IPS DF 6.9 (cell line): ENCODE measurements at places on chromosomes 5 and 9.

GRCh38 chr5:69038539-69038938 is 55.3 kb upstream of the SLC30A5 start:
- no peak for DNase-seq

- DNase-seq, result no peak
Measured at GRCh38 chr9:127545196-127546124, 66.6 kb upstream of the STXBP1 start.

DNA sequence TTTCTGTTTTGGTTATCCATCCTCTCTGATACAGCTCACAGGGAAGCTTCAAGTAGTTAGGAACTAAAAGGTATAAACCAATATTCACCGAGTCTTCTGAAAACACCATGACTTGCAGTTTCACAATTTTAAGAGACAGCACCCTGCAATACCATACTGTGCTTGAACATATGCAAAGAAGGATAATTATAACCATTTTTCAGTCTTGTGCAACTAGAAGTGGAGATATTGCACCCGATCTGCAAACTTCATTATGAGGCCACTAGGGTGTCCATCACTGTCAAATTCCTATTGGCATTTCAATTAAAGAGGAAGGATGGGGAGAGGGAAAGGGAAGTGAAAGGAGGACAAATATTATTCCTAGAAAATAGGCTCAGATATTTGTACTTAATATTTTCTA is 32.4 kb upstream of the CEP120 start:
- DNase-seq, result no peak

GRCh38 chr9:26551451-26551850 is 341.2 kb downstream of the CAAP1 start:
- DNase-seq, result no peak

DNA sequence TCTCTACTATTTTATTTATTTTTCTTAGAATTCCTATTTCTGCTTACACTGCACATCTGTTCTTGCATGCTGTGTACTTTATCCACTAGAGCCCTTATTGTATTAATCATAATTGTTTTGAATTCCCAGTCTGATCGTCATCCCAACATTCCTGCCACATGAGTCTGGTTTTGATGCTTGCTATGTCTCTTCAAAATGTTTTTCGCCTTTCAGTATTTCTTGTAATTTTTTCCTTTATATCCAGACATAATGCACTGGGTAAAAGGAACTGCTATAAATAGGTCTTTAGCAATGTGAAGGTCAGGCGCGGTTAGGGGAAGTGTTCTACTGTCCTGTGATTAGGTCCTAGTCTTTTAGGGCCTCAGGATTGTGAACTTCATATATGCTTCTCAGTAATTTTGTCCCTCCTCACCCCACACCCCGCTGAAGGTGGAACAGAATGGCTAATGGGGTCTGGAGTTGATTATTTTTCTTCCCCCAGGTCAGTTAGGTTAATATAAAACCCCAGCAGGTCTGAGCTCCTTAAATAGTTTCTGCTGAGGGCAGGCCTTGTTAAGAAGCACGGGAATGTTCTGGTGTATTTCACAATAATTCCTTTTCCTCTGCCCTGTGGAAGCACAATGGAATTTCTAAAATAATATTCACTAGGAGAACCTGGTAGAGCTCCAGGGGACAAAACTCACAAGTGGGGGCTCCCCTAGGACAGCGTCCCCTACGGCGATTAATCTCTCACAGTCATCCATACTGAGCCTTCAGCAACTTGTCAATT is 146.6 kb upstream of the TUT7 start:
- no peak for DNase-seq

DNA sequence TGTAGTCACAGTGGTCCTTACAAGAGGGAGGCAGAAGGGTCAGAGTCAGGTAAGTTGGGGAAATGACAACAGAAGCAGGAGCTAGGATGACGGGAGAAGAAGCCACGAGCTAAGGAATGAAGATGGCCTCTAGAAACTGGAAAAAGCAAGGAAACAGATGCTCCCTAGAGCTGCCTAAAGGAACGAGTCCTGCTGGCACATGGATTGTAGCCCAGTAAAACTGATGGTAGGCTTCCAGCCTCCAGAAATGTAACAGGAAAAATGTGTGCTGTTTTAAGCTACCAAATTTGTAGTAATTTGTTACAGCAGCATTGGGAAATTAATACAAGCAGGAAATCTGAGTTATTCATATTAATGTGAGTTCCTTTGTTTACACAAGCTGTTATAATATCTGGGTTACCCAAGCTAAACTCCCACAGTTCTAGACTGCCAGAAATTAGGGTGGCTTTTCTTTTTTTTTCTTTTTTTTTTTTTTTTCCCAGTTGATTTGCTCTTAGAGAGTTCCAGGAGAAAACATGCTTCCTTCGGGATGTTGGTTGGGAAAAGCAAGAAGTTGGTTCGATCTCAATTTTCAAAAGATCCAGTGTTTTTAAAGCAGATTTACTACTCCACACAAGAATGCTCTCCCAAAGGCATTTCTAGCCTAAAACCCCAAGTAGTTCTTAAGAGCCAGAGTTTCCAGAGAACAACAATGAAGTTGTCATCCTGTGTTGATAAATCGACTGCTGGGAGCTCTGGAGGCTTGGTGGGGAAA is 400.0 kb upstream of the SLC24A2 start:
- no peak for DNase-seq

- DNase-seq, result no peak
Measured at GRCh38 chr9:114339130-114339908, 9.7 kb downstream of the ORM2 start.

DNA sequence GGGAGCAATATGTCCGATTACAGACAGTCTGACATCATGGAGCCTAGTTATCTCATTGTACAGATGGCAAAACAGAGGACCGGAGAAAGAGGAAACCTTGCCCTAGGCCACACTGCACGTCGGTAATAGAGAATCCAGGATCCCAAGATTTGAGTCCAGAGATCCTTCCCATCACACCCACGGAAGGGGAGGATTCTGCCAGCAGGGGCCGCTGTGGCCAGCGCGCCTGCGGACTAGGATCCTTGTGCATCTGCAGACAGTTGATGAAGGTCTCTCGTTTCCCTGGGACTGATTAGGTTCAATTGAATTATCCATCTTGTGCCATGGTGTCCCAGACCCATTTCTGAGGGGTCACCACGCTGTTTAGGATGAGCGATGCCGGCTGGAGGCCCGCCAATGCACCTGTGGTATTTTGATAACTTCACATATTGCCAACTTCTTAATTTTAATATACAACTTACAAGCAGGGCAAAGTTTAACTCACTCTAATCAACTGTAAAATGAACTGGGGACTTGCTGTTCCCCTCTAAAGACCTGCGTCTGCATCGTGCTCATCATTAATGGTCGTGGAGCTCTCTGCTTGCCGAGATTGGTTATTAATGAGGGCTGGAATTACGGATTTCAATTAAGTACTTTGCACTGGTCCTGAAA is 592.7 kb upstream of the BRINP1 start:
- peak; percentile 43 for DNase-seq

DNA sequence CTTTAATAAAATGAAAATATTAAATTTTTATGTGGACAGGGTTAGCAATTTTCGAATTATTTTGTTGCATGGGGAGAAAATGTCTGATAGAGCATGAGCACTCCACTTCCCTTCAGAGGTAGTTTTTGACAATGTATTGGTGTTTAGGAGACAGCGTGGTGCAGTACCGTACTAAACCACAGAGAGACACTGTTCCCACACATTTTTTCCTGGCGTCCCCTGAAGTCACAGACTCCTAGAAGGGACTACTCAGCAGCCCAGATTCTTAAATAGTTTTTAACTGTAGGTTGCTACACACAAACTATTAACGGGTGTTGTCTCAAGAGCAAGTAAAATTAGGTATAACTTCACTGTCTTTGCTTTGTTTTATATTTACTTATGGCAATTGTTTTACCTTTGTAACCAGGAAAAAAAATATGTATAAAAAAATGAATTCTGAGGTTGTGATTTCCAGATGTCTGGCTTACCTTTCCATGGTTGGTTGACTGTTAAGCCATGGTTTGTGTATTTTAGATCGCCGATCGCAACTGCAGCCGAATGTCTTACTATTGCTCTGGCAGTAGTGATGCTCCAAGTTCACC is 171.2 kb downstream of the DOCK8 start:
- peak; percentile 60 for DNase-seq

DNA sequence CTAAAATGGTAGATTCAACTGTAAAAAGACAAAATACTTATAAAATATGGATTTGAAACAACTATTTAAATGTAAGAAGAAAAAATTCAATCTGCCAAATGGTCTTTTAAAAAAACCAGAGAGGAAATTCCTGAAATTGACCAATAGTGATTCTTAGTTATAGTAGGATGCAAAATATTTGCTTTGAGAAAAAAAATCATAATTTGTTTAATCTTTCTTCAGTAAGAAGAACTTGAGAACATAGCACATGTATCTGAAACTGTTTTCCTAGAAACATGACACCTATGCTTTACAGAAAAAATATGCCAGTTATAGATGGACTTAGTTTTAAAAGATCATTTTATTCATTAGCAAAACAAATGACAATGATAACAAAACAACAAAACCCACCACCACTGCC is 186.9 kb upstream of the CD180 start:
- no peak for DNase-seq

DNA sequence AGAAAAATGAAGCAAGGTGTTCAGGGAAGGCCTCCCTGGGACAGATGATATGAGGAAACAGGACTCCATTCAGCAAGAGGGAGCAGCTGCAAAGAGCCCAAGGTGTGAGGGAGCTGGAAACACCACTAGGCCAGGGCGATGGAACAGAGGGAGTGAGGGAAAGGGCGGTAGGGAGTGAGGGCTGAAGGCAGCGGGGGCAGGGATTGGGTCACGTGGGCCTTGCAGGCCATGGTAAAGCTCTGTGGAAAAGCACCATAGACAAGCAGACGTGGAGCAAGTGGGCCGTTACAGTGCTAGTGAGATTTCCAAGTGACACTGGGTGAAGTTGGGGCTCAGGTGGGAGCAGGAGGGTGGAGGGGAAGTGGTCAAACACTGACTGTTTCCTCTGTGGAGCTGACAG is 10.8 kb upstream of the PRRC1 start:
- DNase-seq, result no peak

GRCh38 chr9:36835271-36835996 is 198.6 kb downstream of the PAX5 start:
- DNase-seq, result no peak

DNA sequence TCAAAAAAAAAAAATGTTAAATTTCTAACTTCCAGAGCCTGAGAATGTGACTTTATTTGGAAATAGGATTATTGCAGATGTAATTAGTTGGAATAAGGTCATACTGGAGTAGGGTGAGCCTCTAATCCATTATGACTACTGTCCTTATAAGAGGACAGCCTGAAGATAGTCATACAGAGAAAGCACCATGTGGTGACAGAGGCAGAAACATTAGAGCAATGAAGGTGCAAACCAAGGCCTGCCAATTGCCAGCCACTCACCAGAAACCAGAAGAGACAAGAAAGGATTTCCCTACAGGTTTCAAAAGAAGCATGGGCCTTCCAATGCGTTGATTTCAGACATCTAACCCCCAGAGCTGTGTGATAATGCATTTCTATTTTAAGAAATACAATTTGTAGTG is 659.2 kb upstream of the CHD1 start:
- no peak for DNase-seq

GRCh38 chr5:177966839-177967166 is 29.2 kb downstream of the PROP1 start:
- no peak for DNase-seq

DNA sequence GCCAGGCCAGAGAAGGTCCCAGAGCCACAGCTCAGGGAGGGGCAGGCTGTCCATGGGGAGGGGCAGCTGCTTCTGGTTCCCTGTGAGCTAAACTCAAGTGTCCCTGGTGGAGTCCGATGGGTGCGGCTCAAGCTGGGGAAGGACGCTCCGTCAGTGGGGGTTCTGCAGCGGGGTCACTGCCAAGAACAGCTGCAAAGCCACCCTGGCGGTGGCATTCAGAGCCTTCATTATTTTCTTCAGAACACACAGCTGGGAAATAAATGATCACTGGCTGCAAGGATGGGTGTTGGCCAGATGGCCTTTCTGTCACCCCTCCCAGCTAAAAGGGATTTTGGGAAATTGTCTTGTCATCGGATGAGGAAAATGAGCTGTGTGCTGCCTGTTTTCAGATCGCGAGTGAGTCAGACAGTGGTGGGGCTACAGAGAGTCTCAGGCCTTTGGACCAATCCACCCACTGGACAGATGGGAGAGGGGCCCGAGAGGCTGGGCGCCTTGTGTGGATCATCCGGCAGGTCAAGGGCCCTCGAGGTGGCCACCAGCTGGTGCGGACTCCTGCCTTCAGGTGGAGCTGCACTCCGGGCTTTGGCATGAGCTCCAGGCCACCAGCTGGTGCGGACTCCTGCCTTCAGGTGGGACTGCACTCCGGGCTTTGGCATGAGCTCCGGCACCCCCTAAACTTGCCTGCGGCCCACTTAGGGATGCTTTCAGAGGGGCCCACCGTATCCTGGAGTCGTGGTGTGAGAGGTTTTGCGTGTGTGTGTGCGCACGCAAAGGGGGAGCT is 17.9 kb upstream of the GFPT2 start:
- no peak for DNase-seq

GRCh38 chr5:91132550-91132949 is 250.6 kb downstream of the ARRDC3 start:
- no peak for DNase-seq

- DNase-seq, result no peak
Measured at GRCh38 chr5:88829775-88830174, 53.2 kb downstream of the MEF2C start.

- no peak for DNase-seq
Measured at GRCh38 chr9:123354806-123355508, 1.0 kb upstream of the CRB2 start.

DNA sequence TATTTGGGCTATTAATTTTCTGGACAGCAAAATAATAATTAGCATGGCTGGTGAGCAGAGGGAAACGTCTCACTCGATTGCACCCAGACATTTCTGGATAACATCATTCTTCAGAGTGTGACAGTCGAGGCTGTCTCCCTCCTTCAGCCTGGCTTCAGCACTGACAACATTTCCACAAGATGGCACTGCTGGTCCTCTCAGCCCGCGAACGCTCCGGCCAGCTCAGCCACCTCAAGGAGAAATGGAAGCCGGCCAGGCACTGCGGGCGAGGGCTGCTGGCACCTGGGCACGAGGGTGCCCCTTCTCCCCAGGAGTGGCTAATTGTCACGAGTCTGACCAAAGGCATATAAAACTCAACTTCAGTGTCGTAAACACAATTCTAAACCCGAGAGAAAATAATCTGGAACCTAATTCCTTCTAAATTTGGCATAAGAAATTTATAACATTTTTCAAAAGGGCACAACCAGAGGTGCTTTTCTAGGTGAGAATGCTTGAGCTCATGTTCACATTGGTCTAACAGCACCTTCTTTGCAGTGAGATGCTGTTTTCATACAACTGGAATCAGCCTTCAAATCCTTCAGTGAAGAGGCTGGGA is 65.9 kb downstream of the DAP start:
- DNase-seq, result peak; percentile 43

DNA sequence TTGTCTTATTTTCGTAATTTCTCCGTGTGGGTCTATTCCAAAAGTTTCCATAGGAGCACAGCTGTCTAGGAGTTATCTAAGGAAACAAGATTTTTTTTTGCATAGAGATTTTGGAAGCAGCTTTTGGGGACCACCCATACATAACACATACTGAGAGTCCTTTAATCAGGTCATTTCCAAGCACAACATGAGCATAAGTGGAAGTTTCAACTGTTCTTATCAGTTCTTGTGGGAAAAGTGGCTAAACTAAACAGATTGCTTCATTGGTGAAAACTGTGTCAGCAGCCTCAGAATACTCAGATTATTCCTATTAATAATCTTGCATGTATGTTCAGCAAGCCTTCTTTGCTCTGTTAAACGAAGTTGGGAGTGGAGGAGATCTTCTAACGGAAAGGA is 153.6 kb upstream of the TYRP1 start:
- no peak for DNase-seq

- no peak for DNase-seq
Measured at GRCh38 chr9:122821278-122821943, 7.0 kb downstream of the PDCL start.

- no peak for DNase-seq
Measured at GRCh38 chr5:36897616-36898015, 21.0 kb downstream of the NIPBL start.
